ENCODE measurements at places on chromosomes 6 and 20. TPM values are rescaled to one million over a fixed set of nuclear protein-coding genes. Genes with fewer than 3 reads are reported as not detected.

Gene NUS1
- total RNA-seq = 15.4 TPM

Gene SLC17A2
- not detected for total RNA-seq

Gene ZNF391
- 1.3 TPM for total RNA-seq

Gene LINC00237
- not detected for total RNA-seq

Gene CYP24A1
- not detected for total RNA-seq

Gene ABCF1
- 35.5 TPM for total RNA-seq

Gene SLC22A3
- 0.26 TPM for total RNA-seq

Gene MED20
- total RNA-seq = 27.7 TPM

Gene SRC
- 20.3 TPM for total RNA-seq

Gene EPB41L1
- total RNA-seq = 10.3 TPM

Gene EPHA7
- total RNA-seq = under 0.01 TPM

Gene NMBR
- under 0.01 TPM for total RNA-seq
